ENCODE measurements at places on chromosomes 2 and 18.

DNA sequence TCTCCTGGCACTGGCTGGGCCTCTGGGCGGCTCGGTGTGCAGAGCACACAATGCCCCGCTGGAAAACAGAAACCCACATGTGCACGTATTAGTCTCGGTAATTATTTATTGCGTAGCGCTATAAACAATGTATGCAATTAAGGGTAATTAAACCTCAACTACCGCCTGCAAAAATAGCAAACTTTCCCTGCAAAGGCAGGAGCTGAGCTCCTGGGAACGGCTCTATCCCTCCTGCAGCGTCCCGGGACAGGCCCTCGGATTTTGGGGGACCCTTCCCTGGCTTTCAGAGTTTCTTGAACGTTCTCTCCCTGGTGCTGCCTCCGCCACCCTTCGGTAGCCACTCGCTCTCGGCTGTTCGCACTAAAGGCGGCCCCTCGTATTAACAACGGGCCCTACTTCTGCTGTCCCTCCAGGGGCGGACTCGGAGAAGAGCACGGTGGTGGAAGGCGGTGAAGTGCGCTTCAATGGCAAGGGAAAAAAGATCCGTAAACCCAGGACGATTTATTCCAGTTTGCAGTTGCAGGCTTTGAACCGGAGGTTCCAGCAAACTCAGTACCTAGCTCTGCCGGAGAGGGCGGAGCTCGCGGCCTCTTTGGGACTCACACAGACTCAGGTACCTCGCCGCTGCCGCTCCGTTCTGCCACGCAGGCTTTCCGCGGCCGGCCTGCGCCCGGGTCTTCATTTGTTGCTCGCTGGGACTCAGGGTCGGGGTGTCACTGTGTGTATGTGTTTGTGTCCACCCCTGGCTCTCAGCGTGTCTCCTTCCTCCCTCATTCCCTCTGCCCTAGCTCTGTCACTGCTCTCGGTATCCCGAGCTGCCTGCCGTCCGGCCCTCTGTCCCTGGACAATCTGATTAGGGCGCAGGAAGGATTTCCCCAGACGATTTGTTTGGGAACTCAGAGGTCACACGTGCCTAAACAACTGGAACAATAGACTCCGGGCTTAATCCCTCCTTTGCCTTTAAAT is 1.2 kb downstream of the DLX1 start:
- DNase-seq: peak; percentile 67

DNA sequence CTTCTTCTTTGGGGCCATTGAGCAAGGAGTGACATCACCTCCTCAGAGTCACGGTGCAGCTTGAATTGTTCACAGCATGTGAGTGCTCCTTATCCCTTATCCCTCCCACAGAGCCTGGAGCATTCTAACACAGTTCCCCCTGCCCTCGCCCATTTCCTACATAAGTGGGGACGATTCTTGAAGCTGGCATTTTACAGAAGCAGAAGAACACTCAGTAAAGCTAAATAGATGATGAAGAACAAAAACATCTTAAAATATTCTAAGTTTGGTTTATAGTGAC is 135.8 kb upstream of the APCDD1 start:
- DNase-seq: no peak

DNA sequence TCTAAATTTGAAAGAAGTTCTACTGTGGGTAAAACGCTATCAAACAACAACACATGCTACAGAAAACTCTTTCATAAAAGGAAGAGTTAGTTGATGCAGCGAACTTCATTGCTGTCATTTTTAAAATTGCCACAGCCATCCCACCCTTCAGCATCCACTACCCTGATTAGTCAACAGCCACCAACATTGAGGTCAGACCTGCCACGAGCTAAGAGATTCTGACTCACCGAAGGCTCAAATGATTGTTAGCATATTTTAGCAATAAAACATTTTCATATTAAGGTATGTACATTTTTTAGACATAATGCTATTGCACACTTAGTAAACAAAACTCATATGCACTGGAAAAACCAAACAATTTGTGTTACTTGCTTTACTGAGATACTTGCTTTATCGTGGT is 347.1 kb downstream of the CLIP4 start:
- DNase-seq: no peak

- no peak for DNase-seq
Observed at GRCh38 chr2:26325851-26326250, 20.1 kb upstream of the SELENOI start.

DNA sequence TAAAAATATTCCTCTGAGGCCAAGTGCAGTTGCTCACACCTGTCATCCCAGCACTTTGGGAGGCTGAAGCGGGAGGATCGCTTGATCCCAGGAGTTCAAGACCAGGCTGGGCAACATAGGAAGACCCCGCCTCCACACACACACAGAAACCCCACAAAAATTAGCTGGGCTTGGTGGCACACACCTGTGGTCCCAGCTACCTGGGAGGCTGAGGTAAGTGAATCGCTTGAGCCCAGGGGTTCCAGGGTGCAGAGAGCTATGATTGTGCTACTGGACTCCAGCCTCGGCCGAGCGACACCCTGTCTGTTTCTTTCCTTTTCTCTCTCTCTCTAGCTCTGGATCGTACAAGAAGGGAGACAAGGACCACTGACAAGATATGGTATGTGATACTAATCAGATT is 1.8 kb upstream of the XRCC5 start:
- no peak for DNase-seq

DNA sequence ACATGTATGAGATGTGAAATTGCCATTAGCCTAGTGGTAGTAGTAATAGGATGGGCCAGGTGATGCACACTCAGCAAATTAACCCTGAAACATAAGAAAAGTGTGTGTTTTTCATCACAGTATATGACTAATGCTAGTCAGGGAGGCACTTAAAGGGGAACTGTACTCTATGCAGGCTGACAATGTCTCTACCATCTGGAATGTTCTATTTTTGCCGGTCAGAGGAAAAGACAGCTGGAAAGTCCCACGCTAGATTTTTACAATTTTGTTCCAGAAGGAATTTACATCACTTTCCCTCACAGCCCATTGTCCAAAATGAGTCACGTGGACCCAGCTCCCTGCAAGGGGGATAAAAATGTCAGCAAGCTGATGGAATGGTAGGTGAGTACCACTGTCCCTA is 746.3 kb upstream of the CHAC2 start:
- no peak for DNase-seq

DNA sequence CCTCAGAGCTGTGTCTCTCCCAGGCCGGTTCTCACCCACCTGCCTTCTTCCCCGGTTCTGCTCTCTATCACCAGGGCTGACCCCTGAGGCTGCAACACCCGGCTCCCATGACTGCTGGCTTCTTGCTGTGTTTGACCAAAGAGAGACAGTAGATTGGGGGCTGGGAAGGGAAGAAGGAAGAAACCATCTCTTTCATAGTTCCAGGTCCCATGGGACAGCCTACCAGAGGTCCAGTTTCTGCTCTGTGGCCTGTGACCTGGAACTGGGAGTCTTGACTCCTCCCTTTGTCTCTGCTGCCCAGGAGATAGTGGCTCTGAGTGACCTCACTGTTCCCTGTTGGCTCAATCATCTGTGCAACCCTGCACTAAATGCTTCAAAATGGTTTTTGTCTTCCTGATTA is 38.1 kb downstream of the ALPK2 start:
- no peak for DNase-seq

GRCh38 chr2:102070058-102070642 is 72.4 kb upstream of the IL1R1 start:
- DNase-seq: no peak

DNA sequence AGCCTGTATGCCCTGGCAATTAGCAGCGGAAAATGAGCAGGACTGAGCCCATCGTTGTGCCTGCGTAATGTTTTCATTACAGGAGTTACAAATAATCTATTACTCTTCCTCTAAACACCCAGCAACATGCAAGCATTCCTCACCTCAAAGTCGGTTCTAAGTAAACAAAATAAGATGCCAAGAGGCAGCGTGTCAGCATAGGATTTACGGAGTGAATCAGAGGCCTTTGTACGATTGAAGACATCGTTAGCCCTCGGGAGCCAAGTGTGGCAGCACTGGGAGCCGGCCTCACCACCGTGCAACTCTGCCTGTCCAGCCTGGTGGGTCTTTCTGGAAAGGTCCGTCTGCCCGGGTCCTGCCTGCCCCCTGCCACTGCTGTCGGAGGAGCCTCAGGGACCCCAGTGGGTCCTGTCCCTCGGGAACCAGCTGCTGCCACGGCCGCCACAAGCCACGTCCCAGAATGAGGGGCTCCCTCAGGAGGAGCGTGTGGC is 80.1 kb upstream of the CTDP1 start:
- no peak for DNase-seq

GRCh38 chr18:77433076-77433475 is 183.4 kb downstream of the GALR1 start:
- DNase-seq: no peak

GRCh38 chr2:8805278-8806210 is 31.9 kb downstream of the KIDINS220 start:
- DNase-seq: no peak

DNA sequence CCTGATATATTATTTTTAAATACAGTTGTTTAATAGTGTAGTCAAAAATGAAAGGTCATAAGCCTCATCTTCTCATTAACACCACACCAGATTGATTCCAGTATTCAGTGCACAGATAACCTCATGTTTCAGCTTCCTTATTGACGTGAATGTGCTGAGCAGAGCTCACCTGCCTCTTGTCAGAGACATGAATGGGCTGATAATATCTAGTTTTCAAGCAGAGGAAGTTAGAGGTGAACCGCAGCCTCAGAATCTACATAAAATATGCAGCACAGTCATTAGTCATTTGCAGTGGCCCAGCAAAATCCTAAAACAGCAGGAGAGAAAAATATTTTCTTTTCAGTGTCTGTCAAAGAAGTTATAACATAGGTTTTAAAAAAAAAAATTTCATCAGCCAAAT is 216.2 kb downstream of the GBX2 start:
- DNase-seq: peak; percentile 32

- no peak for DNase-seq
Observed at GRCh38 chr2:159933727-159934049, 128.7 kb downstream of the PLA2R1 start.

GRCh38 chr2:131349021-131349420 is 14.9 kb downstream of the RAB6D start:
- no peak for DNase-seq

Data from stimulated activated CD8-positive, alpha-beta memory T cell treated with anti-CD3 and anti-CD28 coated beads, Interleukin-4, amount 100 ng/mL, for 48 hours (primary cell).